BE2C (cell line): ENCODE measurements at places on chromosomes 4 and X.

DNA sequence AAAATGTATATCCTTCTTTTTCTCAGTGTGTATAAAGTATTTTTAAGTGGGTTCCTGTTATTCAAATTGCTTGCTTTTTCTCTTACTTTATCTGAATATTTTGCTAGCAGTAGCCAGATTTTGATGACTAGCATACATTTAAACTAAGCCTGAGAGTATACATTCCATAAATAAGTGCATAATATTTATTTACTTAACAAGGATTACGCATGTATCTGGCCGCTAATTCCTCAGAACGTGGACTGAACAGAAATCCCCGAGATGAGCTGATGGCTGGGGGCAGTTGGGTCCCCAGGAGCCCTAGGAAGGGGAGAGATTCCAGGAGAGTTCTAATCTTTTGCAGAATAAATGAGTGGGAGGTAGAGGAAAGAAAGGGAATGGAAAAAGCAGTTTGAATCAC lies 91.0 kb downstream of the PHOX2B start:
- DNase-seq: no peak

DNA sequence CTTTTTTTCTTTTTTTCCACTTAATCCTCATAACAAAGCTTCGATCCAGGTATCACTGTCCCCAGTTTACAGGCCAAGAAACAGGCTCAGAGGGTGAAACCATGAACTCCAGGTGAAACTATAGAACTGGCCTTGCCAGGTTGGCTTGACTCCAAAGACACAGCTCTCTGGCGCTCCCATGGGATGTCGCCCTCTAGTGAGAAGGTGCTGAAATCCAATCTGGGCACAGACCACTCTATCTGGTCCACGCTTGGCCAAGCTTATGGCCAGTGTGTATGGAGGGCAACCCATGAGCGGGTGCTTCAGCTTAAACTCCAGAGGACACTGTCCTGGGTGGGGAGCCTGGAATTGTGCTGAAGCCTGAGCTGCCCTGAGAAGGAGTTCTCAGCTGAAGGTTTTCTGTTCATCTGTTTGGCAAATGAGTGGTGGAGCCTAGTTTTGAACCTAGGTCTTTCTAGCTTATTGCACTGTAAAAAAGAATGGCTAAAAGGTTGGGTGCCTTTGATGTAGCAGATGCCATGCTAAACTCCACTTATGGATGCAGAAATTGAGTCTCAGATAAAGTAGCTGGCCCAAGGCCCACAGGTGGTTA lies 70.5 kb downstream of the SEL1L3 start:
- DNase-seq: peak; percentile 68

- DNase-seq: no peak
Measured at GRCh38 chrX:24862343-24862742, 153.4 kb downstream of the ARX start.

GRCh38 chrX:50871922-50872453 lies 38.5 kb upstream of the BMP15 start:
- no peak for DNase-seq

GRCh38 chrX:134002921-134003615 lies 17.7 kb upstream of the GPC3 start:
- no peak for DNase-seq

DNA sequence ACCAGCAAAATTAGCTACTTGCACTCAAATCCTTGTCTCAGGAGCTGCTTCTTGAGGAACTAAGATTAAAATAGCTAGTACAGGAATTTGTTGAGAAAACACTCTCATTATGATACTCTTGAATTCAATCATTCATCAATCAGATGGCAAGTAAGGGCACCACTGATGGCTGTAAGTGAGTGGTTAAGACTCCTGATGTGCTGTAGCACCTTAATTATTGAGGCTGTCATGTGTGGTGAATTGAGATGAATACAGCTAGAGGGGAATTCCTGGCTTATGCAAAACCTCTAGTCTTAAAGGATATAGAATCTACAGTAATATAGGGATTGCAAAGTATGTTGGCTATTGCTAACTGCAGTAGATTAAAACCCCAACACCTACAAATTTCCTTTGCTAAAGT lies 509.1 kb downstream of the IQCM start:
- no peak for DNase-seq

- no peak for DNase-seq
Measured at GRCh38 chr4:109040441-109040840, 262.0 kb downstream of the COL25A1 start.
